NCI-H345 (cell line): ENCODE measurements at places on chromosomes 4 and X.

DNA sequence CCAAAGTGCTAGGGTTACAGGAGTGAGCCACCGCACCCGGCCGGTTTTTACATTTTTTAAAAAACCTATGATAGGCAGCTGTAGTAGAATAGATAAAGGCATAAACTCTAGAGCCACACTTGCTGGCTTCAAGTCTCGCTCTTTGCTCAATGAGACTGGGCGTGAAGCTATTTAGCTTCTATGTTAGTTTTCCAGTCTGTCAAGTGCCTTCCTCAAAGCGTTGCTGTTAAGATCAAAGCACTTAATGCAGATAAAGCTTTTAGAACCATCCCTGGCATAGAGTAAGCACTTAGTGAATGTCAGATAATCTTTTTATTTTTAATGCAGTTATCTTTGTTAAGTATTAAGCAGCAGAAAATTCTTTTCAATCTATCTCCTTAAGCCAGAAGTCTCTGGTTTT, 42.0 kb upstream of the BMPR1B start:
- DNase-seq, result no peak

DNA sequence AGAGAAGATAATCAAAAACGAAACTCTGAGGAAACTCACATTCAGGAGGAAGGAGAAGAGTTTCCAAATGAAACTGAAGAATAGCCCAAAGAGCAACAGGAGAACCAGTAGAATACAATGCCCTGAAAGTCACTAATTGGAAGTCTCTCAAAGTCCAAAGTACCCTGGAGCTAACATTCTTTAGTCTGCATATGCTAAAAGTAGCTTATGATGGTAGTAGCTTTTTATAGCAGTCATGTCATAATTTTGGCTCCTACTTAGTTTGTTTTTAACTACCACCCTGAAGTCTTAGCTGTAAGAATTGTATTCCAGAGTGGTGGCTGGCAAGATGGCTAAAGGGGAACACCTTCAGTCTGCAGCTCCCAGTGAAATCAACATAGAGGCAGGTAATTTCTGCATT, 100.3 kb upstream of the FGF16 start:
- no peak for DNase-seq

DNA sequence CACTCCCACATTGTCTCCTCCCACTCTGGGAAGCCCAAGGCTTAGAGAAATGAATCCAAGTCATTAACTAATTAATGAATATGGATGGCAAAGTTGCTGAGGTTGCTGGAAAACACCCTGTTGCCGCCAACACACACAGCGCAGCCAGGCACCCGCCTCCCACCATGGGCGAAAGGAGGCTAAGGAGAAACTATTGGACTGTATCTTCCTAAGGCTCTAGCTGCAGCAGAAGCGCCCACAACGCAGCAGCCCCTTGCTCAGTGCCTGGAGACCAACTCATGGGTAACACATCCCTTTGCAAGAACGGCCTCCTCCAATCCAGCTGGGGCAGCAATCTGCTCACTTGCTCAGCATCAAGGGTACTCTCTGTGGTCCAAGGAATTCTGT, 34.2 kb downstream of the TSC22D3 start:
- DNase-seq, result no peak

- no peak for DNase-seq
These were observed 9.7 kb downstream of the EFNB1 start for GRCh38 chrX:68838571-68838910.

DNA sequence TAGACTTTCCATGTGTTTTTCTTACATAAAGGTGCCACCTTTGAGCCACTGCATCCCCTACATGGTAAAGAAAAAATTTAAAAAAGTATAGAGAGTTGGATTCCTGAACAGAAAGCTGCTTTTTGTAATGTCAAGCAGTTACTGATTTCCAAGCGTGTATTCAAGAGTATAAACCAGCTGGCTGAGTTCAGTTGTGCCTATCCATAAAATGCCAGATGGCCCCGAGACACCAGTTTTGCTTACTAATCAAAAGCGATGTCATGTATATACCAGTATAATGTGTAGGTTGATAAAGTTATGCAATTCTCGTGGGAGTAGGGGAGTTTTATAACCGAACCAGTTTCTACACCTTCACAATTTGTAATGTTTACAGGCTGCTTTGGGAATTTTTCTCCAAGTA, 26.2 kb upstream of the PNPLA4 start:
- no peak for DNase-seq

GRCh38 chr4:26362745-26363439, 42.1 kb downstream of the RBPJ start:
- no peak for DNase-seq

GRCh38 chr4:1778642-1779392, 14.3 kb upstream of the FGFR3 start:
- DNase-seq, result no peak

DNA sequence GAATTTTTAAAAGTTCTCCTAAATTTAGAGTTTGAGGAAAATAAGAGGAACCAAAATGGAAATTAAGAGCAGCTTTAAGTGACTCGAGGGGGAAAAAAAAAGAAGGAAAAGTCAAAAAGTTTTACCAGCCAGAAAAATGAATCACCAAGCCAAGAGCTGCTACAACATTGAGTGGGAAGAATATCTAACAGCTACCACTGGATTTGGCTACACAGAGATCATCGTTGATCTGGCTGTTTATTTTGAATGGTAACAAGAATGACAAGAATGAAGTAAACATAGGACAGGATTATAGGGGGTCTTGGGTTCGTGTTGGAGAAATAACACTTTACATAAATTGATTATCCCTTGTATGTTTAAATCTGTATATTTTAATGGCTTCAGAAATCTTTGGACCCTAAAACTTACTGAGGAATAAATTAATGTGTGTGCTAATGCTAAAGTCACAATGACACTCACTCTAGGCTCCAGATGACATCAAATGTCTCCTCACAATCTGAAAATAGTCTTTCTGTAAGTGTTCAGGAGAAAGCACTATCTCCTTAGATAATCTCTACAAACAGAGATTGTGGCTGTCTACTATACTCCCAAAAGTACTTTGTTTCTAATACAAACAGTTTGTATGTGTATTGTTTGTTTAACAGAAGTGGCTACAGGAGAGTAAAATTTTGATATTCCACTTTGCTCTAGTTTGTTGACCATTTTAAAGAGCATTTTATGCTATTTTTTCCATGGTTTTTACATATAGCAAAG, 3.1 kb upstream of the CSN3 start:
- DNase-seq, result no peak

GRCh38 chr4:117434424-117434823, 349.0 kb upstream of the TRAM1L1 start:
- no peak for DNase-seq

DNA sequence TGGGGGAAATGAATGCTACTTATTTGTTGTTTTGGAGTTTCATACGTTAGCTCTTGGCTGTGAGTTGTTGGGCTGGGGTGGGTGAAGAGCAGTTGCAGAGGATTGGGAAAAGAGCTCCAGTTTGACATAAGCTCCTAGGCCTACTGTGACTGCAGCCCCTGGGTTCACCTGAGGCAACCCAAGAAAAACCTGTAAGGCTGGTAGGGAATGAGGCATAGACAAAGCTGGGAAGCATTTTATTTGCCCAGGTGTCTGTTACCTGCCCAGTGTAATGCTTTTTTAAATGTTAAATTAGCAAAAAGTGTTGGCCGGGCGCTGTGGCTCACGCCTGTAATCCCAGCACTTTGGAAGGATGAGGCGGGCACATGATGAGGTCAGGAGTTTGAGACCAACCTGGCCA, 160.0 kb downstream of the FHIP1A start:
- no peak for DNase-seq

- no peak for DNase-seq
These were observed 30.4 kb downstream of the SCML1 start for GRCh38 chrX:17767734-17768133.
